ENCODE measurements at places on chromosomes 4 and X.

GRCh38 chr4:53479736-53480525, 102.5 kb downstream of the FIP1L1 start:
- DNase-seq: no peak

GRCh38 chr4:30879855-30880598, 159.9 kb downstream of the PCDH7 start:
- DNase-seq: no peak

GRCh38 chrX:48306175-48306574, 50.3 kb downstream of the SSX3 start:
- DNase-seq: no peak

DNA sequence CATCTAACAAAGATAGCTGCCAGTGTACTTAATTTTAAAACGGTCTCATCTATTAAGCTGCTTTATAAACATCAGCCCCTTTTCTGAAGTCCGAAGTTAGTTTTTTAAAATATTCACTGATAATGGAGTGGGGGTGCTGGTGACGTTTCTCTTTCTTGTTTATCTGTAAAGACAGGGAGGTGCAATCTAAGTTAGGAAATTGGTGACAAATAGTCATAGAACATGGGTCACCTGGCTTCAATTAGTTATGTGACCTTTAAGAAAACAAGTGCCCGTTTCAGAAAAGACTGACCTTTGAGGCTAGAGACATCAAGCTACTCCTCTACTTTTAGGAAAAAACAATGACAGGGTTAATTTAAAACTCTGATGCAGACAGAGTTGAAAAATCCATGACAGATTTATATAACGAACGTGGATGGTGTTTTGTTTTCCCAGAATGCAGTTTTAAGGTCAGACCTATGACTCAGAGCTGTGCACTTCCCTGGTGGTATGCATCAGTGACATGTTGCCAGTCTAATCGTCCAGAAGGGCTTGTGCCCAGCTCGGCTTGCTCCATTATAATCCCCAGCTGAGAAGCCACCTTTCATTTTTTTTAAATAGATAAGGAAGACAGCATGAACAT, 38.2 kb downstream of the FHL1 start:
- DNase-seq: no peak

- no peak for DNase-seq
These were observed 3.1 kb upstream of the SOX3 start for GRCh38 chrX:140507982-140508305.

- DNase-seq: no peak
These were observed 242.9 kb downstream of the ARHGAP24 start for GRCh38 chr4:85717847-85718246.

GRCh38 chr4:22869235-22869634, 176.5 kb downstream of the GBA3 start:
- DNase-seq: no peak

DNA sequence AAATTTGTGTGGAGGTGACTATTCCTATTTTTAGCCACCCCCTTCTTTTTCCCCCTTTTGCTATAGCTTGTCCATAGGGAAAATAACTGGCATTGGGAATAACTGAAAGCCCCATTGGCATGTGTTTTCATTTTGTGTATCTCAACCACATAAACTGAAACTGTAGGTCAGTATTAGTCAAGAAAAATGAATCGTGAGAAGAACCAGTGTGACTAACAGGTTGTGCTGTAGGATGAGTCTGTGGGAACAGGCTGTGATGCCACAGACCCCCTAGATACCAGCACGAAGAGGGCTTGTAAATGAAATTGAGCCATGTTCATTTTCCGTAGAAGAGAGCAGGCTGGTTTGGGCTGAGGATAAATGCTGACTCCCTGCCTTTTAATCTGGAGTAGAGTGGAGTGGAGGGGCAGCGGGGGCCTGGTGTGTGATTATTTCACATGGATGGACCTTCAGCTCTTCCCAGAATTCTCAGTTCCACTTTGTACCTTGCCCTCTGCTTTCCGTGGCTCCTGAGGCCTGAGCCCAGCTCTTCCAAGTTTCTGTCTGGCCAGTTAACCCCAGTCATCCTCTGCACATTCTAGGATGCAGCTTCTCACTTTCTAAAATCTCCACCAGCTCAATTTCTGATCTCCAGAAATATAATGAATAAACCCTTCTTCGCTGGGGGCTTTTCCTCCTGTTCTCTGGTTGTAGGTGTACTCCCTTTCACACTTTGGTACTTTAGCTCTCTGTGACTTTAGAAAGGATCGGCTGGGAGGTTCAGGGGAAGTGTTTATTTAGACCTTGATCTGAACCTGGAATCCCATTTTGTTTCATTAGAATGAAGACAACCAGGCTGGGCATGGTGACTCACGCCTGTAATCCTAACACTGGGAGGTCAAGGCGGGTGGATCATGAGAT, 37.3 kb downstream of the DCUN1D4 start:
- no peak for DNase-seq

DNA sequence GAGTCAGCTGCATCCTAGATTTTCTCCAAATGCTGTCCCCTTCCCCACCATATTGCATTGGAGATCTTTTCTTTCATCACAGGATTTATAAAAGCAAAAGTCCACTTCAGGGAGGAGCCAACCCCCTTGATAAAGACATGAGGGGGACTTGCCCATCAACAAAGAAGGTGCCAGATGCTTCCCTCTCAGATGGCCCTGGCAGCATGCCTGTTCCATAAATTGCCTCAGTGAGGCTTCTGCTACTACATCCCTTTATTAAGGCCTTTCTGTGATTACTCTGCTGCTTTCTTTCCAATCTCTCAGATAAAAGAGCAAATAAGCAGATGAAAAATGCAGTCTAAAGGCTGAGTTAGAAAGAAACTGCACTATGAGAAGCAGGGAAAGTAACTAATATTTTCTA, 511.6 kb downstream of the PACRGL start:
- DNase-seq: no peak

- DNase-seq: no peak
These were observed 964.3 kb upstream of the GRIA3 start for GRCh38 chrX:122219735-122220134.

DNA sequence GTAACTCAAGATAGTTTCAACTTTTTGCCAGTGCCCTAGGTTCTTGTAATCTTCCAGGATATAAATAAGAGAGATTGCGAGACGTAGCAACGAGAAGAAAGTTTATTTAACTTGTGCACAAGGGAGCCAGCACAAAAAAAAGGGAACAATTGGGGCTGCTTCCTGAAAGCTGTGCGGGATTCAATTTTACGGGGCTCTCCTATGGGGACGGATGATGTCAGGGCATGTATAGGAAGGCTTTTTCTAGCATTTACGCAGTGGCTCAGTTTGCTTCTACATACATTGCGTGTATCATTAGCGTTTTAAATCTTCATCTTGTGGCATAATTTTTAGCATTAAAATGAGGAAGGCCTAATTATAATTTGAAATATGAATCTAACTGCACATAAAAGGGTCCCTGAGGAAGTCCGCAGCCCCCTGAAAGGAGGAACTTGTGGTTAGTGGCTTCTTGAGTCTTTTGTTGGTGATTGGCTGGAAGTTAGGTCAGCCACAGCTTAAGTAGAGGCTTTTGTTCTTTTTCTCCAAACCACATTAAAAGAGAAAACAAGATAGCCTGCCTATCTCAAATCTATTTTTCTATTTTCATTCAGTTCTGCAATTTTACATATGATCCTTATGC, 668.2 kb upstream of the NDST4 start:
- DNase-seq: no peak
